ENCODE measurements at places on chromosomes 7 and 10.

DNA sequence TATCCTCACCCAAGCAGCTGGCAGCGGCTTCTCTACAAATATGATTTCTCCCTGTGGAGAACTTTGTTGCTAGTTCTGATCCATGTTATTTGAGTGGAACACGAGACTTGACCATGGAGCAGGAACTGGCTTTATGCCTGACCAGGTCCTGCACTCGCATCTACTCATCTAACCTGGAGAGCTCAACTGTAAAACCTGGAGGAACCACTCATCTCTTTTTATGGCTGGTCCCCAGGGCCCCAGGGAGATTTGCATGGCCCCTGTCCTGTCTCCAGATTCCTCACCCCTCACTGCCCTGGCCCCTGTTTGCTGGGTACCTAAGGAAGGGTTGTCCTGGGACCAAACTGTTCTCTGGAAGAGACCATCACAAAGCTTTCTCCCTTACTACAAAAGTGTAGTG is 16.0 kb downstream of the TCAF1 start:
- H3K4me1 ChIP-seq = peaks cover 17% of the 10 kb centered on the region
- peaks cover 35% of the 10 kb centered on the region for H3K27me3 ChIP-seq
- H3K4me3 ChIP-seq = no peak overlapping the region
- H3K27ac ChIP-seq = no peak overlapping the region
- H3K36me3 ChIP-seq = no peaks in the 10 kb centered on the region

- peak overlapping the region; percentile 61 for H3K4me3 ChIP-seq
- H3K36me3 ChIP-seq = peaks cover 32% of the 10 kb centered on the region
- no peaks in the 10 kb centered on the region for H3K27me3 ChIP-seq
- peaks cover 28% of the 10 kb centered on the region for H3K4me1 ChIP-seq
Observed at GRCh38 chr7:100865938-100866728, 1.1 kb upstream of the TRIP6 start.

GRCh38 chr7:1569016-1569415 is 816 bp downstream of the PSMG3 start:
- peak overlapping the region; percentile 72 for H3K27ac ChIP-seq
- H3K27me3 ChIP-seq = no peaks in the 10 kb centered on the region
- H3K4me3 ChIP-seq = peak overlapping the region; percentile 71
- DNase-seq = no peak

DNA sequence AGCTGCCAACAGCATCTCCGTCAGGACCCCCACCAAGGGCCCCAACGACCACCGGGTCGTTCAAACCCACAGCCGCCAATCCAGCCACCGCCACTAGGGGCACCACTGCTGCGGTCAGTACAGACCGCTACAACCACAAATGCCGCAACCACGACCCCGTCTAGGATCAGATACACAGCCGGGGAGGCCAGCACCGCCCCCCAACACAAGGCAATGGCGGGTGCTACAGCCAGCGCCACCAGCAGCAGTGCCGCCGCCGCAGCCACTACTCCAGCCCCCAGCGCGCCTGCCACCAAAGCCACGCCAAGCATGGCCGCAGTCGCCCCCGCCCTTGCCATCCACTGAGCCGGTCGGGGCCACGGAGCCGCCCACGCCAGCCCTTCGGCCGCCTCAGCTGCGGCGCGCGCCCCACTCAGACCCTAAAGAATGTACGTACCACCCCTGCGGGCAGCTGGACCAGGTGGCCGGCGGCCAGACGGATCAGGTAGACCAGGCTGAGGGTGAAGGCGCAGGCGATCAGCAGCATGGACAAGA is 473 bp downstream of the CYP51A1 start:
- peak overlapping the region; percentile 94 for H3K27ac ChIP-seq
- no peaks in the 10 kb centered on the region for H3K27me3 ChIP-seq
- H3K4me1 ChIP-seq = peaks cover 21% of the 10 kb centered on the region
- no peaks in the 10 kb centered on the region for H3K36me3 ChIP-seq

DNA sequence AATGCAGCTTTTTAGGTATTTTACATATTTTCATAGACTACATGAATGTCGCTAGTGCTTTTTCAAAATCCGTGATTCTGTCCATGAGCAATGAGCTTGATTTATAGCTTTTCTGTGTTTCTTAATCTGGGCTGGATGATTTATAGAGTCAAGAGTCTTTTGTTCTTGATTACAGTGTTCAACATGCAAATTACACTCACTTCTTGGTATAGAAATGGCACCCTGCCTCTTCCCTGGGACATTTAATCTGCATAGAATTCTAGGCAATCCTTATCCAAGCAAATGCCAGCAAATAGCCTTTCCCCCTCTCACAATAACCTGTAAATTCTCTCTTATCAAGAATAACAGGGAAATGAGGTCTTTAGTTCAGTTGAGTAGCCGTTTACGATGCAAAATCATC is 246.2 kb upstream of the SEMA3C start:
- H3K4me1 ChIP-seq = no peaks in the 10 kb centered on the region
- H3K27me3 ChIP-seq = no peaks in the 10 kb centered on the region
- no peak overlapping the region for H3K27ac ChIP-seq

DNA sequence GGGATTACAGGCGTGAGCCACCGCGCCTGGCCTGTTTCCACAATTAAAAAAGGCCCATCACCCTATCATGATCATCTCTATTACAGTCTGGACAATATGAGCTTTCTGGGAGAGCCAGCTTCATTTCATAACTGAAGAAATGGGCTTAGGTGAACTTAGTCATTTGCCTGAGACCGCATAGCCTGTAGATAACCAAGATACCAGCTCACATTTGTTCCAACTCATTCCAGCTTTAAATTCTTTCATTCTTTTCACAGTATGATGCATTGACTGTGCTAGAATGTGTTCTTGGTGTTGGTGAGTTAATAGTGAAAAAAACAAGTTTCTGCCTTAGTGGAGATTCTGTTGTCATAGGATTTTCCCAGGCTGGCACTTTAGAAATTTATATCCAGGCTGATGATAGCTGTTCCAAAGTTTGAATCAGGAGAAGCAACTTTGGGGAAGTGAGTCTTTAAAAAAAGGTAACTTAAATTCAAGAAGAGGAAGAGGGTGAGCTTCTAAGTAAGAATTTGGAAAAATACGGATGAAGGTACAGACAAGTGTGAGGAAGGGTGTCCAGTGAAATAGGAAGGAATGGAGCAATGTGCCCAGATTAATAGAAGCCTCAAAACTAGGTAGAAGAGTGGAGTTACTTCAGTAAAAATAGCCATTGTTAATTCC is 2.1 kb upstream of the H2AZ2 start:
- H3K4me1 ChIP-seq = peaks cover 8% of the 10 kb centered on the region
- no peak overlapping the region for H3K27ac ChIP-seq
- no peak for DNase-seq
- no peak overlapping the region for H3K4me3 ChIP-seq
- no peaks in the 10 kb centered on the region for H3K36me3 ChIP-seq

- no peak overlapping the region for H3K27ac ChIP-seq
- no peaks in the 10 kb centered on the region for H3K27me3 ChIP-seq
- no peak for DNase-seq
- no peak overlapping the region for H3K4me3 ChIP-seq
- H3K36me3 ChIP-seq = no peaks in the 10 kb centered on the region
Observed at GRCh38 chr7:114212721-114213429, 201.7 kb upstream of the FOXP2 start.

- H3K27ac ChIP-seq = peak overlapping the region; percentile 92
- peaks cover 36% of the 10 kb centered on the region for H3K4me1 ChIP-seq
- peak overlapping the region; percentile 74 for H3K4me3 ChIP-seq
- no peaks in the 10 kb centered on the region for H3K36me3 ChIP-seq
- H3K27me3 ChIP-seq = no peaks in the 10 kb centered on the region
Observed at GRCh38 chr10:5814110-5815107, 1.2 kb upstream of the GDI2 start.

DNA sequence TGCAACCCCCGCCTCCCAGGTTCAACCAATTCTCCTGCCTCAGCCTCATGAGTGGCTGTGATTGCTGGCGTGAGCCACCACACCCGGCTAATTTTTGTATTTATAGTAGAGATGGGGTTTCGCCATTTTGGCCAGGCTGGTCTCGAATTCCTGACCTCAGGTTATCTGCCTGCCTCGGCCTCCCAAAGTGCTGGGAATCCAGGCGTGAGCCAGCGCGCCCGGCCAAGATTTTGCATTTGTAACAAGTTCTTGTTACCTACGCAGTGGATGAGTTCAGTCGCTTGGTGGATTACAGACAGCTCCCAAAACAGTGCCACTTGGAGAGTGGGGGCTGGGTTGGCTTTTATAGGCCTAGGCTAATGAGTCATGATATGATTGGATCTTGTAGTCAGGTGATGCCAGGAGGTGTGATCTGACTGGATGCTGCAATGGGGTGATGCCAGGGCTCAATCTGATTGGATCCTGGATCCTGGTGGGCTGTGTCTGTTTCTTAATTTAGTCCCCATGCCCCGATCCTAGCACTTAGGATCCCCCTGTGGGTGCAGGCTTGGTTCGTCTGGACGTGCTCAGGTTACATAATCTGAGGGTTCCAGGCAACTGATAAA is 20.3 kb downstream of the SBDS start:
- H3K27ac ChIP-seq = no peak overlapping the region
- no peaks in the 10 kb centered on the region for H3K36me3 ChIP-seq
- no peak for DNase-seq
- no peak overlapping the region for H3K4me3 ChIP-seq

DNA sequence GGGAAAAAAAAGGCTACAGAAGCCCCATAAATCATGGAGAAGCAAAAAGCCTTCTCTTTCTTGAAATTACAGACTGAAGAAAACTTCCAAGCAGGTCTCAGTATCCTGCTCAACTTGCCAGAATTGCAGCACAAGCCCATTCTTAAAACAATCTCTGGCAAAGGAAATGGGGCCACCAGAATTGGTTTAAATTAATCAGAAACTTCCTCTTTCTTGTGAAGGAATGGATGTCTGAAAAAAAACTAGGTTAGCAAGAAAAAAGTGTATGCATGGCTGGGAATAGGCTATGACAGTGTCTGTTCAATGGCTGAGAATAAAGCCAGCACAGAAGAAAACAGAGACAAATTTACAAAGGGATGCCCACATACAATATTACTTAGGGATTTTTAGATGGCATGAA is 59.1 kb downstream of the TFEC start:
- DNase-seq = no peak
- H3K27ac ChIP-seq = no peak overlapping the region
- H3K4me3 ChIP-seq = no peak overlapping the region

DNA sequence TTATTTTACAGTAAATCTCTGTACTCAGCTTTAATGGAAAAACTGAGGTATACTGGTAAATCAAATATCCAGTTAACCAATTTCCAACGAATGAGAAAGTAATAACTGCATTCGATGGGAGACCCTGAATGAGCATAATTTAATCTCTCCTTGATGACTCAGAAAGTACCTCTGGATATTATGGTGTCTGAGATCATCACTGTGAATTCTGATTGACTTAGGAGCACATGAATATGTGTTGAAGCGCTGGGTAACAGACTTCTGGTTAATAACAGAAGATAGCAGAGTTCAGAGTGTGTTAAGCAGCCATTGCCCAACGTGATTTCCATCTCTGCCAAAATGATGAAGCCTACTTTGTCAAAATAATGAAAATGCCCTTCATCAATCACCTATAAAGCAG is 116.6 kb downstream of the NRP1 start:
- H3K4me3 ChIP-seq = no peak overlapping the region
- no peaks in the 10 kb centered on the region for H3K27me3 ChIP-seq
- H3K27ac ChIP-seq = no peak overlapping the region
- DNase-seq = no peak

- DNase-seq = peak; percentile 66
- H3K4me1 ChIP-seq = peaks cover 15% of the 10 kb centered on the region
- no peak overlapping the region for H3K4me3 ChIP-seq
- H3K36me3 ChIP-seq = no peaks in the 10 kb centered on the region
Observed at GRCh38 chr7:3461923-3462322, 160.9 kb downstream of the SDK1 start.

- no peak overlapping the region for H3K27ac ChIP-seq
- no peak for DNase-seq
- H3K36me3 ChIP-seq = no peaks in the 10 kb centered on the region
- no peaks in the 10 kb centered on the region for H3K27me3 ChIP-seq
- H3K4me1 ChIP-seq = peaks cover 4% of the 10 kb centered on the region
Observed at GRCh38 chr10:12390733-12391132, 41.4 kb downstream of the CAMK1D start.

GRCh38 chr7:26143298-26144048 is 8.5 kb upstream of the NFE2L3 start:
- H3K4me1 ChIP-seq = no peaks in the 10 kb centered on the region
- no peak for DNase-seq
- H3K27me3 ChIP-seq = no peaks in the 10 kb centered on the region
- no peak overlapping the region for H3K27ac ChIP-seq

DNA sequence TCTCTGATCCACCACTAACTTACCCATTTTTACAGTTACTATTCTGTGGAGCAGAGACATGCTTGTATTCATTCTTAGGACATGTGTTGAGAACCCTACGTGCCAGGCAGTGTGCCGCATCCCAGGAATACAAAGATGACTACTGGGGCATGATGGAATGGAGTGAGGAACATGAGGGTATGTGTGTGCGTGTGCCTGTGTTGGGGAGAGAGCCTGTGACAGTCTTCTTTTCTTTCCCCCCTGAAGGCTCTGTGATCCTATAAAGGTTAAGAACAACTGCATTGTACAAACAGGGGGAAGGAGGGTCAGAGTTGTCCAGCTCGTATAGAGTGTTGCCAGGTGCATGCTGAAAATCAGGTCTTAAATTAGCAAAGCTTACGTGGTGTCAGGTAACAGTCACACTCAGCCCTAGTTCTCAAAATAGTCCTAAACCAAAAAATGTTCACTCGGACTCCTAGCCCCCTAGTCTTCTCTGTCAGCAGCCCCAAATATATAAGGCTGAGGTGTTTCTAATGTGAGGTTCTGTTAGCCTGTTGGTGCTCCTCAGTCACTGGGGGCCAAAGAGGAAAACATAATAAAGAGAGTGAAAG is 161.9 kb downstream of the CELF2 start:
- H3K27me3 ChIP-seq = no peaks in the 10 kb centered on the region
- H3K4me3 ChIP-seq = peak overlapping the region; percentile 39
- DNase-seq = no peak
- peak overlapping the region; percentile 84 for H3K27ac ChIP-seq
- peaks cover 71% of the 10 kb centered on the region for H3K36me3 ChIP-seq
